Ecto neural progenitor cell (in vitro differentiated cells): ENCODE measurements at places on chromosomes 3 and 15.

DNA sequence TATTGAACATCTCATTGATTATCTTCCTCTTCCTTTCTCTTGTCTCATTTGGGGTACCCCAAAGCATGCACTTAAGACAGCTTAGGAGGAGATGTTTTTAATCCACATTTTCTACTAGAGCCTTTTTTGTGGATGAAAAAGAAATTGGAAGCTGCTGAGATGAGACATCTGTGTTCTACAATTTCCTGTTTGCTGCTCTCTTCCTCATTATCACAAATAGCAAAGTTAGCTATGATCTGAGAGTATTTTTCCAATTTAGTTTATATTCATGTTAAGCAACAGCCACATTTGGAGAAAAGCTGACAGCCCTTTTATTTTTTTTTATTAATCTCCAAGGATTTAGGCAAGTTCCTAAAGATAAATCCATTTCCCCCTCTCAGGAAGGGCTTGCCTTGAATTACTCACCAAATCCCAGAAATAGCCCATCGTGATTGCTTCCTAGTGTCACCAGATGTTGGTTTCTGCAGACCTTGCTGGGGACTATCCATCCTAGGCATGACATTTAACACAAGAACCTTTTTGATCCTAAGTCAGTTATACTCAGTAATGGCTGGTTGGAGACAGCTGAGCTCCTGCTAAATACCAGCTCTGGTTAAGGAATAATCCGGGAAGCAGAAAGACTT lies 70.8 kb upstream of the FILIP1L start:
- DNase-seq = no peak

- no peak for DNase-seq
Measured at GRCh38 chr3:173037840-173038483, 103.1 kb downstream of the SPATA16 start.

GRCh38 chr3:157081626-157082210 lies 78.2 kb downstream of the CCNL1 start:
- peak; percentile 97 for DNase-seq

DNA sequence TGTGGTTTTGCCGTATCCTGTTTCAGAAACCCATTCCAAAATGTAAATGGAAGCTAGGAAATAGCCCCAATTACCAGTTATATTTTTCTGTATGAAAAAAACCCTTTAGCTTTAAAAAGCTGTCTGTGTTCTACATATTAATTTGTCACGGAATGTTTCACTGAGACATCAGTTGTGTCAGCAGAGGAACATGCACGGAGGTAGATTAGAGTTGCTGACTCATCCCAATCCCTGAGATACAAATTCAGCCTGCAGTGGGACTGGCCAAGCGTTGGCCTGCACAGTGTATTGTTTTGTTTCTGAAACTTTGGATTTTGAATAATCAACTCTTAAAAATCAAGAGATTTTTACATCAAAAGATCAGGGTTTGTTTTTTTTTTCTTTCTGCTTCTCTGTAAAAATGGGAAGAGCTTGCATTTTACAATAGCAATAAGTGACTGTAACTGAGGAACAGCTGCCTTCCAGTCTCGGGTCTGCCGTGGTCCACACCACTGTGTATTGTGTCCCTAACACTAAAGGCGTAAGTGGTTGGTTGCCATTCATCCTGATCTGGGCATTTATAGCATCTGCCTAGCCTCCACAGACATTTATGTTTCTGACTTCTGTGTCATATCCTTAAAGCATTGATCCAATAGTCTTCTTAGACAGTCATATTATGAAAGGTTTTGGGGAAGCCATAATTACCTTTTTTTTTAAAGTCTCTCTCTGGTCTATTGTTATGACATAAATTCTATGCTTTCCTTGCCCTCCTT lies 218.1 kb downstream of the ADAMTSL3 start:
- no peak for DNase-seq

- no peak for DNase-seq
Measured at GRCh38 chr3:130293247-130293646, 52.2 kb upstream of the COL6A5 start.

- no peak for DNase-seq
Measured at GRCh38 chr3:95289295-95289694, 1226.4 kb downstream of the NSUN3 start.

GRCh38 chr3:44411031-44411645 lies 66.3 kb downstream of the ZNF445 start:
- DNase-seq = no peak

DNA sequence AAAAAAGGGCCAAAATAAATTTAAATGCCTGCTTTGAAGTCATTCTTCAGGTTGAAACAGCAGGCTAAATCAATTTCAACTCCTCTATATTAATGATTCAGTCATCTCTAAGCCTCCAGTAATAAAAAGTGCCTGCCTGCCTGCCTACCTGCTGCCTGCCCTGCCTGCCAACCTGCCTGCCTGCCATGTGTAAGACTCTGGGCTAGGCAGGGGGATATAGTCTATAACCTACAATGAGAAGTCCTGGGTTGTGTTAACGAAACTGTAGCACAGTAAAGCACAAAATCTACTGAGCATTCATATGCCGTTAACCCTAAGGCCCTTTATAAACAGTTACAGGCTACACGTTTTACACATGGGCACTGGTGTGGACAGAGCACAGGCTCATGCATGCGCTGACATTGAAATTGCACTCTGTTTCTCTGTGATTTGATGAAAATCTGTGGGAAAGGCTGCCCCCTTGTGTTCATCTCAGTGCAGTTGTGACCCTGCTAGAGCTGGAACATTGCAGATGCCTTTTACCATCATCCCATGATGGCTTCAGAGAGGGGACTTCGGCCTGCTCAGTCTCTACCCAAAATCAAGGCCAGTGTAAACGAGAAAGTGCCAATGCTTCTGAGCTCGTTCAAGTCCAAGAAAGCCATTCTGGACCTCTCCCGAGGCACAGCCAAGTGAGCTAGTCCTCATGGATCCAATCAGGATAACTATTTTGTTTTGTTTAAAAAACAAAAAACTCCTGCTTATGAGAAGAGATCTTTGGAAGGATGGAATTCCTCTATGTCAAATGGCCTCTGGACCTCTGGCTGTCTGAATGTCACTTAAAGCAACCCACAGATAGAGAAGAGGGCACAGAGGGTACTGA lies 64.6 kb downstream of the EFL1 start:
- DNase-seq = peak; percentile 65

DNA sequence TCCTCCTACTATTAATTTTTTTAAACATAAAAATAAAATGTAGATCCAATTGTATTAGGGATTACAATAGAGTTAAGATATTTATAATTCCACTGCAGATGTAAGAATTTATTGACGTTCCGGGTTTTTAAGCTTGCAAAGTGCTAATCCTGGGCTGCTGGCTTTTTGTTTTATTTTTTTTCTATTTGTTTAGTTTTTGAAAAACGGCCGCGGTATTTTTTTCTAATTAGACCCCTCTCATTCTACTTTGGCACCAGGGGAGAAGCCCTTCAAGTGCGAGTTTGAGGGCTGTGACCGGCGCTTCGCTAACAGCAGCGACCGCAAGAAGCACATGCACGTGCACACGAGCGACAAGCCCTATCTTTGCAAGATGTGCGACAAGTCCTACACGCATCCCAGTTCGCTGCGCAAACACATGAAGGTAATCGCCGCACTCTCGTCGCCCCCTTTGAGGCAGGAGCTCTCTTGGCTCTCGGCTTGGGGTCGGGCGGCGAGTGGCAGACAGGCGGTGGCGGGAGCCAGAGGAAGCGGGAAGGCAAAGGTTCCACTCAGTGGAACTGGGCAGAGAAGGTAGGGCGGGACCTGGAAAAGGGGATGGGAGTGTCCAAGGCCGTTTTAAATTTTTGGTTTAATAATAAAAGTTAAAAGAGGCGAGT lies 3.2 kb downstream of the ZIC1 start:
- no peak for DNase-seq

DNA sequence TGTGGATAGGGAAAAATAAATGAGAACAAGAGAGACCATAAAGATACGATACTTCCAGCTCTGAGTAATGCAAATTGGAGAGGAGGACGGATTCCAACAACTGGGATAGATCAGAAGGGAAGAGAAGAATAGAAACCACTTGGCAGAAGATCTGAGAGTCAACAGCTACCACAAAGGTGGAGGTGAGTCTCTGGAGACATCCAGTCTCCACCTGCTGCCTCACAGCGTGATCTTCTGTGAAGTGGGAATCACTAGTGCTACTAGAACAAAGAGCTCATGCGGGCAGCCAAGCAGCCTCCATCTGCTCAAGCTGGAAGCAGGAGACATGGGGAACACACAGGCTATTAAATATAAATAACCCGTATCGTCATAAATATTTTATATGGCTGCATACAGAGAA lies 558.5 kb upstream of the CFAP20DC start:
- no peak for DNase-seq

GRCh38 chr3:135930255-135930654 lies 35.3 kb upstream of the PPP2R3A start:
- no peak for DNase-seq

- DNase-seq = no peak
Measured at GRCh38 chr3:112136046-112136445, 3.0 kb upstream of the GCSAM start.

GRCh38 chr3:136196064-136196400 lies at the start of gene MSL2:
Gene MSL2 (minus strand): TSS chr3:136196335. CDS start chr3:136195113, 1,222 bp downstream.
- no peak for DNase-seq

- no peak for DNase-seq
Measured at GRCh38 chr15:93105485-93105884, 16.5 kb upstream of the RGMA start.

GRCh38 chr15:31828594-31828993 lies 201.7 kb upstream of the CHRNA7 start:
- no peak for DNase-seq

- DNase-seq = no peak
Measured at GRCh38 chr3:155101398-155101797, 21.3 kb downstream of the MME start.

- DNase-seq = no peak
Measured at GRCh38 chr15:26773917-26774316, 1.1 kb upstream of the GABRB3 start.

GRCh38 chr3:98750276-98750919 lies 12.7 kb upstream of the ST3GAL6 start:
- no peak for DNase-seq

GRCh38 chr3:188345223-188345622 lies 191.3 kb downstream of the LPP start:
- DNase-seq = no peak

DNA sequence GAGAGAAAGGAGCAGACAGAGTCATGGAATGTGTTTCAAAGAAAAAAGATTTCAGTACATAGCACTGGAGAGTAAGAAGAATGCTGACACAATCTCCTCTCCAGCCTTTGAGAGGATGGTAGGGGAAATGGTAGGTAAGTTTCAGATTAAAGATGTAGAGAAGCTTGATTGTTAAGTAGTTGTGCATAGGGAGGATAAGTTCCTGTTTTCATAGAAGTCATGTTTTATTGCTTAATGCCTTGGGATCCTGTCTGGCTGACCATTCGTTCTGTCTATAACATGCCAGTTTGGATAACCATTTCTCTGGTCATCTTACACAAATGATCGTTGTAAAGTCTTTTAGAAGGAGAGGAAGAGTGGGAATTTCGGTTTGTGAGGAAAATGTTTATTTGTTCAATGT lies 95.7 kb upstream of the IGSF10 start:
- no peak for DNase-seq

DNA sequence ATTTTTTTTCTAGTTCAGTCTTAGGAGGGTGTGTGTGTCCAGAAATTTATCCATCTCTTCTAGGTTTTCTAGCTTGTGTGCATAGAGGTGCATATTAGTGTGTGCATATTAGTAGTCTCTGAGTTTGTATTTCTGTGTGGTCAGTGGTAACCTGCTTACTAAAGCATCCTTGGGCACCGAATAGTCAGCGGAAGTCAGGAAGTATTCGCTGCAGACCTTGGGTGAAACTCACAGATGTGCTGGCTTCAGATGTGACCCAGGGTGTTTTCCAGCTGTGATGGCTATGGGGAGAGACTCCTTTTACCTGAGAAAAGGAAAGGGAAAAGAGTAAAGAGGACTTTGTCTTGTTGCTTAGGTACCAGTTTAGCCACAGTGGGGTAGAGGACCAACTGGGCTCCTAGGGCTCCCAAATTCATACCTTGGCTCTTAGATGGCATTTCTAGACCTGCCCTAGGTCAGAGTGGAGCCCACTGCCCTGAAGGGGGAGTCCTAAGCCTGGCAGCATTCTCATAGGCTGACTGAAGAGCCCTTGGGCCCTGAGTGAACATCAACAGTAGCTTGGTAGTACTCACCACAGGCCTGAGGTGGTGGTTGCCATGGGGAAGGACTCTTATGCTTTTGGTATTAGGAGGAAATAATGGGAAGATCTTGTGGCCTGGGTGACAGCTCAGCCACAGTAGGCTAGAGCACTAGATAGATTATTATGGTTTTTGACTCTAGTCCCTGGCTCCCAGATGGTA lies 286.0 kb upstream of the ZPLD1 start:
- no peak for DNase-seq

- DNase-seq = no peak
Measured at GRCh38 chr3:104206925-104207324, 1159.8 kb upstream of the ALCAM start.

GRCh38 chr15:29134239-29134638 lies 135.4 kb downstream of the NSMCE3 start:
- no peak for DNase-seq

GRCh38 chr15:75177360-75178071 lies 24.2 kb upstream of the C15orf39 start:
- DNase-seq = no peak

GRCh38 chr3:64120876-64121275 lies 97.6 kb upstream of the PSMD6 start:
- DNase-seq = no peak

DNA sequence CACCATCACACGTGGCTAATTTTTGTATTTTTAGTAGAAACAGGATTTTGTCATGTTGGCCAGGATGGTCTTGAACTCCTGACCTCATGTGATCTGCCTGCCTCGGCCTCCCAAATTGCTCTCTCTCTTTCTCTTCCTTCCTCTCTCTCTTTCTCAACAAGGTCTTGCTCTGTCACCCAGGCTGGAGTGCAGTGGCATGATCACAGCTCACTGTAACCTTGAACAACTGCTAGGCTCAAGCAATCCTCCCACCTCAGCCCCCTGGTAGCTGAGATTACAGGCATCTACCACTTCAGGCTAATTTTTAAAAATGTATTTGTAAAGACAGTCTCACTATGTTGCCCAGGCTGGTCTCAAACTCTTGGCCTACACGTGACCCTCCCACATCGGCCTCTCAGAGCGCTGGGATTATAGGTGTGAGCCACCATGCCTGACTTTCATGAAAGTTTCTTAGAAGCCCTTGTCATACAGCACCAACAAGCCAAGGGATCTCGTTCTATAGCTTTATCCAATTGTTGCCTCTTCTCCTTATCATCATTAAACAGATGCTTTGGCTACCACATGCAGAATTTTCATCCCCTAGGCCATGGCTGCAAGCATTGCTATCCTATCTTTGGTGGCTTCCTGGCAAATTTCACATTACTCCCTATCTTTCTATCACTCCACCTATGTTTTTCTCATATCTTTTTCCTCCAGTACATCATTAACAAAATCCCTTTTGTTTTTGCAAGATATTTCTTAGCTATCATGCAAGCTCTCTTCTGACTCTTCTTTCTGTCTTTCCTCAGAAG lies 5.7 kb downstream of the CCDC32 start:
- DNase-seq = no peak

- no peak for DNase-seq
Measured at GRCh38 chr3:195869413-195870001, 38.8 kb downstream of the TNK2 start.

DNA sequence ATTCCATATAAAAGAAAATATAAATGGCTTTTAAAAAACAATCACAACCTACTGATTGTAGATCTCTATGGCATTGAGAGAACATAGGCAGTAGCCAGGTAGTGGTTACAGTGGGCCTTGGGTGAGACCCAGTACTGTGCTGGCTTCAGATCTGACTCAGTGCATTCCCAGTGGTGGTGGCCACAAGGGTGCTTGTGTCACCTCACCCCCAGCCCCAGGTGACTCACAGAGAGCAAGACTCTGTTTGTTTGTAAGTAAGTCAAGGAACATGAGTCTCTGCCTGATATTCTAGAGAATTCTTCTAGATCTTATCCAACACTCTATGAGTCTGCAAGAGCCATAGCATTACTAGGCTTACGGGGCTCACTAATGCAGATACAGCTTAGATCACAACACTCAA lies 118.8 kb upstream of the AZI2 start:
- DNase-seq = no peak
